ENCODE measurements at places on chromosomes 13 and 19.

- no peak for DNase-seq
Observed at GRCh38 chr19:3338541-3339181, 27.7 kb upstream of the NFIC start.

GRCh38 chr13:100314132-100314910, 225.4 kb downstream of the PCCA start:
- no peak for DNase-seq

DNA sequence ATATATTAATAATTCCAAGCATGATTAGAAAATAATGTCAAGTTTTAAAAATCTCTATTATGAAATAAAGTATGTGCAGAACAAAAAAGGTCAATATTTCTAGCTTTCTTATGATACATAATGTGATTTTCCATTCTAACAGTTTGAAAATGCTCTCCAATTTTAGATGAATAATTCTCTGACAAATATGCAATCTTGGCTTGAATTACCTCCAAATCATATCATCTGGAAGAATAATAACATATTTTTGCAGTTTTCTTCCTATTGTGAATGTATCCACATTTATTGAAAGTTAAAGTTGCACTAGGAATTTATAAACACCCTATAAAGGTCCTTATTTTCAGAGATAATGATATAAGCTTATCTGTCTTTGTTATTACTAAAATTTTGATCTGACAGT, 548.5 kb upstream of the SLC10A2 start:
- no peak for DNase-seq

DNA sequence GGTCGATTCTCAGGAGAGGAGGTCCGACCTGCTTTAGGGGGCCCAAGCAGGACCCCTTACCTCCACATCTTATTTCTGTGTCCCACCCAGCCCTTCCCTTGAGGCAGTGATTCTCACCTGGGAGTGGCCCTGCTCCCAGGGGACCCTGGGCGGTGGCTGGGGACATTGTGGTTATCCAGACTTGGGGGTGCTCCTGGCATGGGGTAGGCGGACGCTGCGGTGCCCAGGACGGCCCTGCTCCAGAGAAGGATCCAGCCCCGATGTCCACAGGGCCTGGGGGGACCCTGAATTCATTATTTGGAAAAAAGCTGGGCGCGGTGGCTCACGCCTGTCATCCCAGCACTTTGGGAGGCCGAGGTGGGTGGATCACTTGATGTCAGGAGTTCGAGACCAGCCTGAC, 84.4 kb downstream of the GADD45B start:
- no peak for DNase-seq

- no peak for DNase-seq
Observed at GRCh38 chr13:91596842-91597241, 198.4 kb downstream of the GPC5 start.

DNA sequence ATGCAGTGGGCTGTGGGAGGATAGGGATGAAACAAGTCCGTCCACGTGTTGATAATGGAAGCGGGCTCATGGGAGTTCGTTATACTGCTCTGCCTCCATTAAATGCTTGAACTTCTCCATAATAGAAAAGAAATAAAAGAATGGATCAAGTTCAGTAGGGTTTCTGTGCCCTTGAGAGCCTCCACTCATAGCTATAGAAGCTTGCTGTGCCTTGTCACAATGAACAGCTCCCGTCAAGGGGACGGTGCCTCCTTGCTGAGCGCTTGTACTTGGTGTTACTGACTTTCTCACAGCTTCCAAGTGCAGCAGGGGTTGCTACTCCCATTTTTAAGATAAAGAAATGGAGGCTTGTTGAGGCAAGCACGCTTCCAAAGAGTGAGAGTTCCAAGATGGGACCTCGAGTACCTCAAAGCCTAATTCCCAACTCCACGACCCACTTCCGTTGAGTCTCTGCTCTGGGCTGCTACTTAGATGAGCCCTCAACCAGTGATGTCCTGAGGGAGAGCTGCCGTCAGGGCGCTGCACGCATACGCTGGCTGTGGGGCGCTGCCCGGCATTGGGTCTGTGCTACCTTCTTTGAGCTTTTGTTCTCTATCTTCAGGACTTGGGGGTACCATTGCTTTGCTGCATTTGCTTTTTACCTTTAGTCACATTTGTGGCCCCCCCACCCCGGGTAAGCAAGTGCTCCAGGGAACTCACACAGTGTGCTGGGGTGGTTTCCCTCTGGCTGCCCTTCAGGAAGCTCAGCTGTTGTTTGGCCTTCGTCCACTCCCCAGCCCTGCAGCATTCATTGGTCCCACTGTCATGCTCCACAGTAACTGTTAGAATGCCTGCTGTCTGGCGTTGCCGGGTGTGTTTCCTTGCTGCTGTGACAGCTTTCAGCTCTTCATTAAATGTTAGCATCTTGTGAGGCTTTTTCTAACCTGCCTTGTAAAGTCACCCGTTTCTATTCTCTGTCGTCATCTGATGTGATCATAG, 9.5 kb downstream of the SNRNP70 start:
- no peak for DNase-seq

Measured in suprapubic skin (tissue), 4 donors.